ENCODE measurements at places on chromosomes 12 and 14.
A peak's percentile ranks its signal among the peaks of the same experiment; 100 is the strongest.

DNA sequence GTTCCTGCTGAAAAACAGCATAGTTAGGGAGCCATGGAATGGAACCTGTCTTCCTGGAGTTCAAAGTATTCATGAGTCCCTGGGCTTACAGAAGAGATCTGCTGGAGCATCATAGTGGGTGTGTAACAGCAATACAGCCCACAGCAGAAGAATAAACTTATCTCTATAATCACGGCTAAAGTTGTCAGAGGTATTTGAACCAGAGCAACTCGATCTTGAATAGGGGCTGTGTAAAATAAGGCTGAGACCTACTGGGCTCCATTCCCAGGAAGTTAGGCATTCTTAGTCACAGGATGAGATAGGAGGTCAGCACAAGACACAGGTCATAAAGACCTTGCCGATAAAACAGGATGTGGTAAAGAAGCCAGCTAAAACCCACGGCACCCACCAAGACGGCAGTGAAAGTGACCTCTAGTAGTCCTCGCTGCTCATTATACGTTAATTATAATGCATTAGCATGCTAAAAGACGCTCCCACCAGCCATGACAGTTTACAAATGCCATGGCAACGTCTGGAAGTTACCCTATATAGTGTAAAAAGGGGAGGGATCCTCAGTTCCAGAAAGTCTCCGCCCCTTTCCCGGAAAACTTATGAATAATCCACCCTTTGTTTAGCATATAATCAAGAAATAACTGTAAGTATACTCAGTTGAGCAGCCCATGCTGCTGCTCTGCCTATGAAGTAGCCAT, 223.4 kb downstream of the PCNX1 start:
- DNase-seq, result no peak

DNA sequence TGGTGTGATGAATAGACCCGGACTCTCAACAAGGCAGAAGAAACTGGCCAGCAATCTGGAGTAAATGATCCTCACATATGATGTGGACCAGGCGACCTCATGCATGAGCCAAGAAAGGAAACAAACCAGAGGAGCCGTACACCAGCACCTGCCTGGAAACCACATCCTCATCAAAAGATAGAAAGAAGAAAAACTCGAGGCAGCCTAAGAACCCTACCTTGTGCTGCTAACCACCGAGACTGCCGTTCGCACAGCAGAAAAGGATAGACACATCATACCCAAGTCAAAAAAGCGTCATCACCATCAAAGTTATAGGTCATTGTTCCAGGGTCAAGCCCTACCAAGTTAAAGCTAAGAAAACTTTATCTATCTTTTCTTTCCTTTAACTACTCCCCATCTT, 66.7 kb downstream of the RESF1 start:
- DNase-seq, result no peak

GRCh38 chr12:49259452-49259851, 5.4 kb upstream of the TUBA1C start:
- no peak for DNase-seq

- no peak for DNase-seq
Observed at GRCh38 chr12:104615048-104615561, 158.4 kb downstream of the CHST11 start.

GRCh38 chr14:99183716-99184115, 88.3 kb downstream of the BCL11B start:
- DNase-seq, result no peak

GRCh38 chr12:1870998-1871917, 47.2 kb downstream of the CACNA2D4 start:
- no peak for DNase-seq

GRCh38 chr14:50932156-50932555, 12.1 kb downstream of the PYGL start:
- DNase-seq, result no peak

- DNase-seq, result no peak
Observed at GRCh38 chr12:108896336-108896735, 16.4 kb downstream of the DAO start.

- DNase-seq, result no peak
Observed at GRCh38 chr12:96570579-96570978, 81.2 kb downstream of the CFAP54 start.

- peak; percentile 62 for DNase-seq
Observed at GRCh38 chr12:115752913-115753726, 524.4 kb downstream of the MED13L start.

- no peak for DNase-seq
Observed at GRCh38 chr14:104664588-104664987, 24.8 kb upstream of the INF2 start.

DNA sequence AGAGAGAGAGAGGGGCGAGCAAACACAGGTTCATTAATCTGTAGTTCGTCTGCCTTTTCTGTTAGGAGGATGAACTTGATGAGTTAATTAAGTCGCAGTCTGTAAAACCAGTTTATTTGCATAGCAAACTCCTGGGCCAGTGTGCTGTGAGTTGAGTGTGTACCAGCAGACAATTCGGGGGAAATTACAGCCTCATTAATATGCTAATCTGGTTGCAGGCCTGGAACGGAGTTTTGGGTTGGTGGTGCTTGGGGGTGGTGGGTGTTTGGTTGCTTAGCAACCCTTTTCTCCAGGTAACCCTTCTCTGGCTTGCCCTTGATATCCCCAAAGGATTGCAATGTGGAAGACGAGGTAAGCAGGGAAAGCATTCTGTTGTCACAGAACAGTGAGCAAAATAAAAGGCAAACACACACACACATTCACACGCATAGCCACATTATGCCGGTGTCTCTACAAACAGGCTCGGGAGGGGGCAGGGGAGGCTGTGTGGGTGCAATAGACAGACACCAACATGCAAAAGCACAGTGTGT, 29.2 kb upstream of the LHX5 start:
- DNase-seq, result no peak

- no peak for DNase-seq
Observed at GRCh38 chr12:80175307-80175930, 76.1 kb downstream of the OTOGL start.

DNA sequence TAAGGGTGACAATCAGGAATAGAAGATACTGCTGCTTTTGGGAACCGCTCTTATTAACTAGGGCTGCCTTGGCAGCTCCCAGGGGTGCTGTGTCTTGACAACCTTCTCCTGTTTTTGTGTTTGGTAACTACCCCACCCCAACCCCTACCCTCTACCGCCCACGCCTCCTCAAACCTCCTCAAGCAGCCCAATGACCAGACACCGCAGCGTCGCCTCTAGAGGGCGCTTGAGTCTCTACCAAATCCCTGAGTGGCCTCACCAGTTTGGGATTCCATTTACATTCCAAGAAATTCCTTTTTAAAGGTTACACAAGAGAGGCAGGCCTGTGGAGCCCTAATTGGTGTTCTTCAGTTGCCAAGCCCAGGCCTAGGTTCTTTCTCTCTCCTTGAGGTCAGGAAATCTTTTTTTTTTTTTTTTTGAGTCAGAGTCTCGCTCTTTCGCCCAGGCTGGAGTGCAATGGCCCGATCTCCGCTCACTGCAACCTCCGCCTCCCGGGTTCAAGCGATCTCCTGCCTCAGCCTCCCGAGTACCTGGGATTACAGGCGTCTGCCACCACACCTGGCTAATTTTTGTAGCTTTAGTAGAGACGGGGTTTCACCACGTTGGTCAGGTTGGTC, 72.4 kb upstream of the USP44 start:
- DNase-seq, result peak; percentile 80

GRCh38 chr12:131054345-131055092, 100.8 kb downstream of the ADGRD1 start:
- no peak for DNase-seq

GRCh38 chr12:121964813-121965643, 46.6 kb downstream of the CFAP251 start:
- no peak for DNase-seq

DNA sequence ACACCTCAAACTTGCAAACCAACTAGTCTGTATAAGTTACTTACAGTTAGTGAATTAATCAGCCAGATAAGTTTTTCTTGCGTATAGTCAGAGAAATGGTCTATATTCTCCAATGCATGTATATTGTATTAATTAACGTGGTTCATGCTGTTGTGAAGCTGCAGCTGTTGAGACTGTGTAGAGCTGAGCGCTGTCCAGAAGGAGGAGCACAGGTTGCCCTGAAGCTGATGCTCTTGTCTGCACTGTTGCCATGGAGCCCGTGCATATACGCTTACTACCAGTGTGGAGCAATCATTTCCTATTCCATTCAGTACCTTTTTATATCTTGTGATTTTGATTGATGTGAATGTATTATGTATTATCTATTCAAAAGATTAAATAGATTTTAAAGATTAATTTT, 74.3 kb upstream of the ARID2 start:
- DNase-seq, result peak; percentile 19

DNA sequence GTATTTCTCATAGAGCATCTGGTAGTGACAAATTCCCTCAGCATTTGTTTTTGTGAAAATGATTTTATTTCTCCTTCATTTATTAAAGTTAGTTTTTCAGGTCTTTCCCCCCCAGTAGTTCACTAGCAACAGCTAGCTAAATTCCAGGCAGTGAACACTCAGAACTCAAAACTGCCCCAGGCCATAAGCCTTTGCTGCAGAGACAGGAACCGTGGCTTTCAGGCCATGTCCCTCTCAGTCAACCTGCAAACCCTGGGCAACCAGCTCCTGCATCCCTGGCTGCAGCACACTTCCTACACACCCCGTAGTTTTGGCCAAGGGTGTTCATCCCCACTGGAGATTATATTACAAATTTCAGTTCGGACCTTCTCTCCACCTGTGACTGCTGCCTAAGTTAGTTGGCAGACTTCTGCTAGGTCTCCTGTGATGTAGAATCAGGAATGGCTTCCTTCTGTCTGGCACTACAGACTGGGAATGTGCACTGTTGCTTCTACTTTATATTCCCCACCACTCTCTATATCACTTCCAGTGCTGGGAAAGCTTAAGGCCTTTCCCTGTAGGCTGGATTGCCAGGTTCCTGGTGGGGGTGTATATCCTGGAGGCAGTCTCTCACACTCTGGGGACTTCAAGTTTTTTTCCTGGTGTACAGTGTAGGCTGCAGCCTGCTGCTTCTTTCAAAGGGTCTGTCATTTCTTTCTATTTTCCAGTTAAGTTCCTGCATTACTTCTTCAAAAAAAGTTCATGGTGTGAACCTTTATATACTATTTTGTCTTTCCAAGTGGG, 924.4 kb upstream of the LRFN5 start:
- DNase-seq, result no peak

GRCh38 chr14:22489244-22489545, 99.8 kb downstream of the DAD1 start:
- DNase-seq, result no peak

DNA sequence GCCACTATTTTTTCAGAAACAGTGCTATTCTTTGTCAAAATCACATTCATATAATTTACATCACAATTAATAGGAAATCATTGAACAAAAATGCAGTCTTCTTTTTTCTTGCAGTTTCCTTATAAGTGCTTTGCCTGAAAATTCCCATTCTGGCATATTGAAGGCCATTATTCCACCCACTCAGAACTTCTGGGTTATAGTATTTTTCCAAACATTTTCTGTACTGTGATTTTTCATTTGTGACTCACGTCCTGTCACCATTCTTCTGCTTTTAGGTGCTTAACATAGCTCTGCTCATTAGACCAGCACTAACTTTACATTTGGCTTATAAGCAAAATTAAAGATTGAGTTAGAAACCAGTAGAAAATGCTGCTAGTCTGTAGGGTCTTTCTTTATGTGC, 241.0 kb upstream of the NPAS3 start:
- DNase-seq, result no peak

DNA sequence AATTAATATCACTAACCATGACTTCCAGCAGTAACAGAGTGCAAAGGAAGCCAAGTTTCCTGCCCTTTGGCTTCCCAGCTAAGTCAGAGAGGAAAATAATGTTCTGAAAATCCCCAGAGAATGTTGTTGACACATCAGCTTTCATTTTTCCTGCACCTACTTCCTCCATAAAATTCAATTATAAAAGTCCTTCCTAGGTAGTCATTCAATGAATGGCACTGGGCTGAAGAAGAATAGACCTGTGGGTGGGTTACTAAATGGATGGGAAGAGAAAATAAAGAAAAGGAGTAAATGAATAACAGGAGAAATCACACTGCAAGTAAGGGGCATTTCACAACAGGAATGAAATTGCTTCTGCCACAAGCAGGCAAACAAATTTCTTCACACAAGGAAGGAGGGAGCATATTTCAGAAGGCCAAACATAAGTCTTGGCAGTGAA, 73.2 kb upstream of the MDM1 start:
- DNase-seq, result no peak

DNA sequence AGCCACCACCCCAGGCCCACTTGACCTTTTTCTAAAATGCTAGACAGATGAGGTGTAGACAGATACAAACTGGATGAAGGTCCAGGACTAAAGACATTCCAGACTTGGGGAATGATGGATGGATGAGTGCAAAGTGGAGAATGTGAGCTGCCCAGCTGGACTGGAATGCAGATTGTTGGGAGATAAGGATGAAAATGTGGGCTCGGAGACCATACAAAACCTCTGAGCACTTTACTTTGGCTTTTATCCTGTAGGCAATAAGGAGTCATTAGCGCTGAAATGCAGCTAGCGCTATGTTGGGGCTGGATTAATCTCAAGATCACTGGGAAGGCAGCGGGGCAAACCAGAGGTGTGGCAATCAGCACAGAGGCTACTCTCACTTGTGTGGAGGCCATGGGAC, 64.7 kb upstream of the GNPNAT1 start:
- DNase-seq, result no peak
